ENCODE measurements at places on chromosomes 7 and 10. TPM values are rescaled to one million over a fixed set of nuclear protein-coding genes. Genes with fewer than 3 reads are reported as not detected.

DNA sequence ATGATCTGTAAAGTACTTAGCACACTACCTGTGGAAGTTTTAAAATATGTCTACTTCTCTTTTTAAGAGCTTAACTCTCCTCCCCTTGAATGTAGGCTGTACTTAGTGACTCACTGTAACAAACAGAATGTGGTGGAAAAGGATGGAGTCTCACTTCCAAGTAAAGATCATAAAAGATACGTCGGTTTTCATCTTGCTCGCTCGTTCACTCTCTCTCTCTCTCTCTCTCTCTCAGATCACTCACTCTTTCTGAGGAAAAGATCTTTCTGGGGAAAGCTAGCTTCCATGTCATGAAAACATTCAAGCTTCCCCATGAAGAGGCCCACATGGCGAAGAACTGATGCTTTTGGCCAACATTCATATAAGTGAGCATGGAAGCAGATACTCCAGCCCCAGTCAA is 5.5 kb downstream of the CHUK start:
- H3K4me1 ChIP-seq: peaks cover 6% of the 10 kb centered on the region
- H3K36me3 ChIP-seq: peaks cover 5% of the 10 kb centered on the region
- no peak overlapping the region for H3K27ac ChIP-seq
- no peak overlapping the region for H3K4me3 ChIP-seq

DNA sequence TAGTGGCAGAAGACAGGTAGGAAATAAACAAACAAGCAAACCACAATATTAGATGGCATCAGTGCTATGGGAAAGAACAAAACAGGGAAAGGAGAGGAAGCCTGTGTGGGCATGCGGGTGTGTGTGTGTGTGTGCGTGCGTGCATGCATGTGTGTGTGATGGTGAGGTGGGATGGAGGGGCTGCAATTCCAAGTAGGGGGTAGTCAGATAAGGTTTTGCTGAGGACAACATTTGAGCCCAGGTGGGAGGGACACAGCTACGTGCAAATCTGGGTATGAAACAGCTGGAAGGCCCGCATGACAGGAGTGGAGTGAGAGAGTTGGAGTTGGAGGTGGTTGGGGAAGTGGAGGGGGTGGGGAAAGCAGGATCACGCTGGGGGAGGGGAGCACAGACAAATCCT is 121.0 kb upstream of the PARD3 start:
- no peaks in the 10 kb centered on the region for H3K27me3 ChIP-seq
- no peaks in the 10 kb centered on the region for H3K36me3 ChIP-seq
- DNase-seq: no peak
- H3K4me3 ChIP-seq: no peak overlapping the region

GRCh38 chr7:151070574-151070960 is 10.0 kb downstream of the FASTK start:
- no peak overlapping the region for H3K4me3 ChIP-seq
- H3K27me3 ChIP-seq: no peaks in the 10 kb centered on the region

- H3K4me1 ChIP-seq: peaks cover 18% of the 10 kb centered on the region
- no peak for DNase-seq
- H3K4me3 ChIP-seq: peak overlapping the region; percentile 66
- peaks cover 24% of the 10 kb centered on the region for H3K27me3 ChIP-seq
Observed at GRCh38 chr7:107045195-107045960, 873 bp downstream of the PRKAR2B start.

DNA sequence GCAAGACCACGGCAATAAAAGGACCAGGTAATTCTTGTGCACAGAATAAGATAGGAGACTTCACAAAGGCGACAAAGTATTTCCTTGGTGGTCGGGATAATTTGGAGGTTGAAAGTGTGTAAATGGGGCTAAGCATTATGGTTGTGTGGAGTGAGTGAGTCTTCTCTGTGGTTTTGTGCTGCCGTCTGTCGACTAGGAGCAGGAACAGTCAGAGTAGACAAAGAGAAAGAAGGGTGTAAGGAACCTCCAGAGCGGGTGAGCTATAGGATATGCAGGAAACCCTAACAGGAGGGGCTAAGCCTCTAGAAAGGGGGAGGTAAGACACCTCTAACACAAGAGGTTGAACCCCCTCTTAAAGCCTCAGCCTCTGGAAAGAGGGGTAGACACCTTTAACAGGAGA is 201.6 kb downstream of the SH2D4B start:
- H3K27ac ChIP-seq: no peak overlapping the region
- no peaks in the 10 kb centered on the region for H3K36me3 ChIP-seq
- H3K4me1 ChIP-seq: no peaks in the 10 kb centered on the region
- no peak overlapping the region for H3K4me3 ChIP-seq
- peaks cover 98% of the 10 kb centered on the region for H3K27me3 ChIP-seq

- no peaks in the 10 kb centered on the region for H3K36me3 ChIP-seq
- peaks cover 3% of the 10 kb centered on the region for H3K27me3 ChIP-seq
- H3K27ac ChIP-seq: no peak overlapping the region
- no peak for DNase-seq
- H3K4me3 ChIP-seq: no peak overlapping the region
Observed at GRCh38 chr10:86651631-86652331, 2.6 kb upstream of the OPN4 start.

GRCh38 chr7:3446786-3447185 is 145.7 kb downstream of the SDK1 start:
- DNase-seq: no peak
- no peaks in the 10 kb centered on the region for H3K27me3 ChIP-seq
- H3K27ac ChIP-seq: no peak overlapping the region

DNA sequence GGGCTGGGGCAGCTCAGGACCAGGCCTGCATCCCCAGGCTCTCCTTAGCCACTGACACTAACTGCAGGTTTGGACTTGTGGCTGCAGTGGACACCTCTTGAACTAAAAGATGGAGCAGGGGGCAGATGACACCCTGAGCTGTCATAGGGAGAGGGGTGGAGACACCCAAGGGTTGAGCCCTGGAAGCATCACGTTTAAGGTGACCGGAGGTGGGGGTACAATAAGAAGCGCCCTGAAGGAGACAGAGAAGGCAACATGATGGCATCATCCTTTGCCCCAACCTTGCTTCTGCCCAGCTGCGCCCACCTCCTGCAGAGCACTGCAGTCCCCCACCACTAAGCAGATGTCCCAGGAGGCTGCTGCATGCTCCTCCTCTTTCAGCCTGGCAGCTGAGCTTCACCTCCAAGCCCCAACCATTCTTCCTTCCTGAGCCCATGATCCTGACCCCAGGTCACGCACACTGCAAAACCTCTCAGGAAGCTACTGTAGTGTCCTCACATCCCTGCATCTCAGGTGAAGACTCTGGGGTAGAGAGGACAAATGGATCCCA is 25.5 kb downstream of the OGDHL start:
- no peaks in the 10 kb centered on the region for H3K36me3 ChIP-seq
- H3K27ac ChIP-seq: no peak overlapping the region
- H3K4me1 ChIP-seq: no peaks in the 10 kb centered on the region
- H3K4me3 ChIP-seq: no peak overlapping the region

- no peaks in the 10 kb centered on the region for H3K27me3 ChIP-seq
- no peak overlapping the region for H3K27ac ChIP-seq
- H3K4me1 ChIP-seq: no peaks in the 10 kb centered on the region
- H3K36me3 ChIP-seq: no peaks in the 10 kb centered on the region
- DNase-seq: no peak
Observed at GRCh38 chr7:30411897-30412296, 66.7 kb downstream of the NOD1 start.

DNA sequence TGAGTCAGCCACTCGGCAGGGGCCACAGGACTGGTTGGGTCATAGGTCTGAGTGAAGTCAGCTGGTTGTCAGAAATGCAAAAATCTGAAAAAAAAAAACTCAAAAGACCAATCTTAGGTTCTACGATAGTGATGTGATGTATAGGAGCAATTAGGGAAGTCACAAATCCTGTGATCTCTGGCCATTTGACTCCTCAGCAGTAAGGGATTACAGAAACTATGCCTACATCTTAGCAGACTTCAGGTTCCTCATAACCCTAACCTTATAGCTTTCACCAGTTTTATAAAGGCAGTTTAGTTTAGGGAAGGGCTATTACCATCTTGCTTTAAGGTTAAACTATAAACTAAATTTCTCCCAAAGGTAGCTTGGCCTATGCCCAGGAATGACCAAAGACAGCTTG is 163.1 kb upstream of the HGF start:
- H3K36me3 ChIP-seq: no peaks in the 10 kb centered on the region
- no peak overlapping the region for H3K27ac ChIP-seq
- no peak for DNase-seq
- no peak overlapping the region for H3K4me3 ChIP-seq
- H3K4me1 ChIP-seq: no peaks in the 10 kb centered on the region

DNA sequence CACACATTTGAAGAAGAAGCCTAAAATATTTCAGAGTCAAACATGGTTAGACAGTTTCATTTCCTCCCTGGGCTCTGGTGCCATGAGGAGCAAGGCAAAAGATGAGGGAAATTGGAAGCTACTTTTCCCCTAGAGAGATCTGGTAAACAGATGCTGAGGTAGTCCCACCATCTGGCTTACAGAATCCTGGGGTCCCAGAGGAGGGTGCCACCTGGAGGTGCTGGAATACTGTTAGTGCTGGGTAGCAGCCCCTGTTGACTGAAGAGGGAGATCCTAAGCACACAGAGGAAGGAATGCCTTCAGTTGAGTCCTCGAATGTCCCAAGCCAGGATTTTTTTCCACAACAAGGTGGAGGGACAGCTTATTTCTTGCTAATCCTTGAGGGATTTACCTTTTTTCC is 160.1 kb downstream of the FZD1 start:
- H3K27me3 ChIP-seq: peaks cover 36% of the 10 kb centered on the region
- no peak overlapping the region for H3K4me3 ChIP-seq
- no peak overlapping the region for H3K27ac ChIP-seq
- no peak for DNase-seq
- no peaks in the 10 kb centered on the region for H3K4me1 ChIP-seq

DNA sequence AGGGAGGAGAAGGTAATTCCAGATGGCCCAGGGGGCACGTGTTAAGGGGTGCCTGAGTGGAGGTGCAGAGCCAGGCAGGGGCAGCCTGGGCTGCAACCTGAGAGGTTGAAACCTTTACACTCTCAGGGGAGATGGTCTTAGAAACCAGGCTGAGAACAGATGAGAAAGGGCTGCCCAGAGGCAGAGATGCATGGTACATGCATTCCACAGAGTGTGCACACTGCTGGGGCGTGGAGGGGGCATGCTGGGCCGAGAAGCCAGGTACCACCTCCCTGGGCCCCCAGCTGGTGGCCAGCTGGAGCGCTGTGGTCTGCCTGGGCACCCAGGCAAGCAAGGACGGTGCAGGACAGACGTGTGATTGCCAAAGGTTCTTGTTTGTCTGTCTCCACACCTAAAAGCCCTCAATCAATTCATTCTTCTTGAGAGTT is 14.1 kb upstream of the CSGALNACT2 start:
- no peak overlapping the region for H3K27ac ChIP-seq
- H3K27me3 ChIP-seq: peaks cover 82% of the 10 kb centered on the region
- no peak overlapping the region for H3K4me3 ChIP-seq
- no peak for DNase-seq
- H3K36me3 ChIP-seq: no peaks in the 10 kb centered on the region

GRCh38 chr10:71124921-71125748 is 87.2 kb upstream of the UNC5B start:
- no peak overlapping the region for H3K27ac ChIP-seq
- peaks cover 90% of the 10 kb centered on the region for H3K27me3 ChIP-seq
- H3K4me1 ChIP-seq: peaks cover 10% of the 10 kb centered on the region
- no peaks in the 10 kb centered on the region for H3K36me3 ChIP-seq
- DNase-seq: no peak

- H3K27ac ChIP-seq: no peak overlapping the region
- no peaks in the 10 kb centered on the region for H3K27me3 ChIP-seq
- no peaks in the 10 kb centered on the region for H3K36me3 ChIP-seq
- peaks cover 9% of the 10 kb centered on the region for H3K4me1 ChIP-seq
- peak; percentile 22 for DNase-seq
Observed at GRCh38 chr10:3719024-3719843, 65.8 kb downstream of the KLF6 start.

DNA sequence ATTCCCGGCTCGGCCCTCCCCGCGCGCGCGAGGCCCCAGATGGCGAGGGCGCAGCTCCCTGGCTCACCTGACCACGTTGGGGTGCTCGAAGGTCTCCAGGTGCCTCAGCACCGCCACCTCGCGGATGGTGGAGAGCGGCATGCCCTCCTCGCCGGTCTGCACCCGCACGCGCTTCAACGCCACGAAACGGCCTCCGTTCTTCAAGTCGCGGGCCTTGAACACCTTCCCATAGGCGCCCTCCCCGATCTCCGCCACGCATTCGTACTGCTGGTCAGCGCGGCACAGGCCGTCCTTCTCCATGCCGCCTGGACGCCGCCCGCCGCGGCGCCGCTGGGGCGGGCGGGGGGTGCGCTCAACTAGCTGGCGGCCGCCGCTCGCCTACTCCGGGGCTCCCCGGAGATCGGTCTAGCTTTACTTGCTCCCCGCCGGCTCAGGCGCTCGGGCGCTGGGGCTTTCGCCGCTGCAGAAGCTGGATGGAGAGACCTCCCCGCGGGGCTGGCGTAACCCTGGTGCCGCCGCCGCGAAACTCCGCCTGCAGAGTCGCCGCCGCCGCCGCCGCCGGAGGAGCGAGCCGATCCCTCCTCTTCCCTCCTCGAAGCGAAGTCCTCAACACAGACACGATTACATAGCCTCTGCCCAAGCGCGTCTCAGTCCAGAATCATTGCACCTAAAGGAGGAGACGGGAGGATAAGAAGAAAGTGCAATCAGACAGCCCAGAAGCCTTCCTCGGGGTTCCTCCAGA is 3.2 kb downstream of the CDK6 start:
- H3K4me1 ChIP-seq: no peaks in the 10 kb centered on the region
- H3K36me3 ChIP-seq: peaks cover 71% of the 10 kb centered on the region
- H3K4me3 ChIP-seq: peak overlapping the region; percentile 79
- DNase-seq: peak; percentile 88
- H3K27me3 ChIP-seq: no peaks in the 10 kb centered on the region
- peak overlapping the region; percentile 90 for H3K27ac ChIP-seq

DNA sequence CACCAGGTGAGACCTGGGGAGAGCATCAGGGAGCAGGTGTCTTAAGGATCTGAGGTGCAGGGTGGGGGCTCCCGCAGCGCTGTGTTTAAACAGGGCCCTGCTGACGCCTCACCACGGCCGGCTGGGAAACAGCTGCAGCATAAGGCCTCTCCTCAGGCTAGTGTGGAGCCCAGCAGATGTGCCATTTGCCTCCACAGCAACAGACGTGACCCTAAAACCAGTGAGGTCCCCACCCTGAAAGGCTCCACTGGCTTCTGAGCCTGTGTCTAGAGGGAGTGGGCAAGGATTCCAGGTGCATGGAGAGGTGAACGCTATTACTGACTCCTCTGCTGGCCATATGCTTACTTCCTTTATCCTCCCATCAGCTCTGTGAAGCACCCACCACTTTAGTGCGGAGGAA is 47.8 kb downstream of the SYPL1 start:
- H3K36me3 ChIP-seq: peaks cover 5% of the 10 kb centered on the region
- no peaks in the 10 kb centered on the region for H3K27me3 ChIP-seq
- DNase-seq: no peak
- no peak overlapping the region for H3K27ac ChIP-seq
- H3K4me3 ChIP-seq: no peak overlapping the region

GRCh38 chr7:3138997-3139396 is 95.3 kb upstream of the CARD11 start:
- H3K36me3 ChIP-seq: no peaks in the 10 kb centered on the region
- no peaks in the 10 kb centered on the region for H3K4me1 ChIP-seq
- no peak for DNase-seq
- H3K4me3 ChIP-seq: no peak overlapping the region
- no peak overlapping the region for H3K27ac ChIP-seq

TCTN3 gene
- total RNA-seq: 23.5 TPM

KLF14 gene
- total RNA-seq: 0.17 TPM

IFIT3 gene
- 45.2 TPM for total RNA-seq

OR6B1 gene
- total RNA-seq: not detected

NUDCD3 gene
- total RNA-seq: 176 TPM

ATOH7 gene
- total RNA-seq: not detected

EBF3 gene
- not detected for total RNA-seq

NUTM2D gene
- total RNA-seq: 2.4 TPM

LRRD1 gene
- total RNA-seq: not detected
